AG04449 (cell line): ENCODE measurements at places on chromosomes 13 and 19.

- no peak for DNase-seq
Observed at GRCh38 chr19:29665826-29666577, 741 bp downstream of the PLEKHF1 start.

GRCh38 chr19:1255186-1256161 is 7.1 kb downstream of the MIDN start:
- no peak for DNase-seq

DNA sequence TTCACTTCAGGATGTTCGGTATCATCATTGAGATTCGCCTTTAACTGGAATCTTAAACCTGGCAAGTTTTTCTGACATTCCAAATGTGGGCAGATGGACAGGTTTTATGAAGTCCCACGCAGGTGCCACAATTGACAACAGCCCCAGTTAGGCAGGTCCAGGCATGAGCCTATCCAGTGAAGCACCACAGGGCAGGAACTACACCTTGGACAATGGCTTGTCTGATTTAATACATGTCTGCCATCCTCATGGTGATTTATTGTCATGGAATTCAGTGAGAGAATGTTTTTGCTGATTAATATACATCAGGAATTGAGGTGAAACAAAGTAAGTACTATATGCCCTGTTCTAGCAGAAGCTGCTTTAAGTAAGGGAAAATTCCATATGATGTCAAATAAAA is 10.2 kb upstream of the TPP2 start:
- DNase-seq, result no peak

DNA sequence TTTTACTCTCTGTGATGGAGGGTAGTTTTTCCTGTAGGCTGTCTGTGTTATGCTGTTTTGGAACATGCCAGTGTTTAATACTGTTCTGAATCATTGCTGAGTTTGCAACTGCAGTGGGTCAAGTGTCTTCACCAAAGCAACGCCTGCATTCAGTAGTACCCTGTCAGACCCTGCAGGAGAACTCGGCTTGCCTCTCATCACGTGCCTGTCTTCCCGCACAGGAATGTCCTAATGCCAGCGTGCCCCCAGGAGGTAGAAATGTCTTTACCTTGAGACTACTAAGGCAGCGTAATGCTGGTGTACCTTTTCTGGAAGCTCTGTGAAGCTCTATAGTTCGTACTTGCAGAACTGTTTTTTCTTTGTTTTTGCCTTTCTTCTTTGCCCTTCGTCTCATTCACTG is 42.3 kb downstream of the POLR1D start:
- DNase-seq, result no peak
